Stomach (tissue), 19 donors: ENCODE measurements at places on chromosomes 3 and 15.

GRCh38 chr3:115281697-115282675 is 134.9 kb upstream of the ZBTB20 start:
- DNase-seq = no peak

- DNase-seq = no peak
Measured at GRCh38 chr3:69283496-69283895, 102.4 kb downstream of the FRMD4B start.

DNA sequence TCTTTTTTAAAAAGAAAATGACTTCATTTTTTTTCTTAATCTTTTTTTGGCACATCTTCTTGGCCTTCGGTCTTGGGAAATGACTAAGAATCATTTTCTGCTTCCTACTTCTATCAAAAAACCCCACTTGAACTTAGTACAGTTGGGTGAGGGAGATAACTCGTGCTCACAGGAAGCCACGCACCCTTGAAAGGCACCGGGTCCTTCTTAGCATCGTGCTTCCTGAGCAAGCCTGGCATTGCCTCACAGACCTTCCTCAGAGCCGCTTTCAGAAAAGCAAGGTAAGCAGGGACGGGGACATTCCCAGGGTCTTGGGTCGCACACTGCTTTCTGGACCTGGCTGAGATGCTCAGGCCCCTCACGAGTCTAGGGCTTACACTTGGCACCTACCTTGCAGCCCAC is at the start of gene CCR4:
TSS of gene CCR4 (plus strand) at position 235 of the 402 bp plus-strand sequence. CDS start 1,779 bp downstream, outside the sequence.
- no peak for DNase-seq

- no peak for DNase-seq
Measured at GRCh38 chr15:76328958-76329357, 7.6 kb upstream of the ISL2 start.

DNA sequence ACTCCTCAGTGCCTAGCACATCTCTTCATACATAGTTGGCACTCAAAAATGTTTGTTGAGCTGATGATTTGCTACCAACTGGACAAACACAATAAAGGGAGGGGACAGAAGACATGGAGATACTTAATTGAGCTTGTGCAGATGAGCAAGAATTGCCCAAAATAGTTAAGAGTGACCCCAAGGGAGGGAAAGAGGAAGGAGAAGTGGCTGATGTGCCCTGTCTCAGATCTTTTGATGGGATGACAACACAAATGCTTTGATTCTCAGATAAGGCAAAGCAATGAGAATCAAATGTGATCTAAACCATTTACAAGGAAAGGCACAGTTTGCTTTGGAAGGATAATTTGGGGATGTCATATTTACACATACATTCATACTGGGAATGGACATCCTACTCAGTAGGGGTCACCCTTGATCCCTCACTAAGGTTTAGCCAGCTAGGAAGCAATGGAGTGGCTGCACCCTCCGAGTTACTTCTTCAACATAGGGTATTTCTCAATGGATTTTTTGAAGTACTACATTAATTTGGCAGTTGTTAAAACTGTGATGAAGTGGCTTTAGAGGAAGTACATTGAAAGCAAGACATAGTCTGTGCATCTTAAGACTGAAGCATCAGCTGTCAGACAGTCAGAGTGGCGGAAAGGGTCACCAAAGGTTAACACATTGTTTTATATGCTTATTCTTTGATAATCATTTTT is 21.9 kb upstream of the SSR3 start:
- no peak for DNase-seq

- no peak for DNase-seq
Measured at GRCh38 chr3:36557021-36557707, 176.9 kb downstream of the STAC start.

GRCh38 chr3:58507356-58508078 is 15.6 kb downstream of the KCTD6 start:
- DNase-seq = no peak

GRCh38 chr3:192188218-192188835 is 539.0 kb downstream of the FGF12 start:
- peak; percentile 68 for DNase-seq

DNA sequence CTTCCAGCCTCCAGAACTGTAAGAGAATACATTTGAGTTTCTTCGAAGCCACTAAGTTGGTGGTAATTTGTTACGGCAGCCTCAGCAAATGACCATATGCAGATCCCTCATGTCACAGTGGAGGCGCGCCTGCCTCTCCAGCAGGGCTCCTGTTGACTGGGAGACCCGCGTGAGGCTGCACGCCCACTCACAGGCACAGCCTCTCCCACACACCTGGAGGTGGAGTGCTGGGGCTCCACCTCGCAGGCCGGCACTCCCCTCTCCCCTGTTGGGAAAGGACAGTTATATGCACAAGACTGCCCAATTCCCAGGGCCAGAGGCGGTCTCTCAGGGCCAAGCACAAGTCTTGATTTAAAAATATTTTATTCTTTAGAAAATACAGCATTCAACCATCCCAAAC is 2.8 kb upstream of the TLR9 start:
- DNase-seq = peak; percentile 3

GRCh38 chr3:39207361-39208186 is 15.2 kb upstream of the XIRP1 start:
- no peak for DNase-seq

GRCh38 chr15:88834211-88834812 is 31.1 kb downstream of the ACAN start:
- peak; percentile 64 for DNase-seq

DNA sequence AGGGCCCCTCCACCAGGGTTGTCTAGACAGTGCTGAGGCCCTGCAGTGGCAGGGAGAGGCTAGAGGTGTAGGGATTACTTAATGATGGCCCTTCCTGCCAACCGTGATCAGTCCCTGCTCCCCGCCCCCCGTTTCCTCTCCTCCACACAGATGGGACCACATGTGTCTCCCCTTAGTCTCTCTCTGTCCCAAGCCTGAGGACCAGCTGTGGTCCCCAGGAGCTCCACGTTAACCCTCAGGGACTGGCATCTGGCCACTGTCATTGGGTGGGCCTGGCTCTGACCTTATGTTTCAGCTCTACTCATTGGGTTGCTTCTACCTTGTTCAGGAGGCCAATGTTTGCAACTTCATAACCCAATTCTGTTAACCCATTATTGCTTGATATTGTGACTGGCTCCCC is 6.0 kb upstream of the ALPK3 start:
- no peak for DNase-seq

- no peak for DNase-seq
Measured at GRCh38 chr3:169604568-169604967, 58.9 kb downstream of the MECOM start.

DNA sequence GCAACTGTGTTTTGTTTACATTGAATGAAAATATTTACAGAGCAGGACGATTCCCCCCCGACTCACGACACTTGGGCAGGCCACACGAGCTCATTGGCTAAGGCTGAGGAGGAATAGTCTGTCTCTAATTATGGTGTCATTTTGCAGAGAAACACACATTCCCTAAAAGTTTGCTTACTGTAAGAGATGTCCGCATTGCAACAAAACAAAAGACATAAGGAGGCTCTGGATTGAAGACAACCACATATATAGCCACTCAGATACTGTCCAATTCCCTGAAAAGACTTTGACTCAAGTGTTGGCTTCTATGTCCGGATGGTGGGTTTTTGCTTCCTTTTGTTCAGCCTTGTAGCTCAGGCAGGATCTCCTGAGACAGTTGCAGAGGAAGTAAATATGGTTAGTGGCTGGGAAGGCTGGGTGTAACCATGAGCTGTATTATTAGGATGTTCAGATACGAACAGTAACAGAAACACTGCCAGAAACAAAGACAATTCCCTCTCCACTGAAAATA is 170.4 kb downstream of the KLHL25 start:
- no peak for DNase-seq

- DNase-seq = peak; percentile 4
Measured at GRCh38 chr15:45943240-45943639, 308.4 kb downstream of the SQOR start.

DNA sequence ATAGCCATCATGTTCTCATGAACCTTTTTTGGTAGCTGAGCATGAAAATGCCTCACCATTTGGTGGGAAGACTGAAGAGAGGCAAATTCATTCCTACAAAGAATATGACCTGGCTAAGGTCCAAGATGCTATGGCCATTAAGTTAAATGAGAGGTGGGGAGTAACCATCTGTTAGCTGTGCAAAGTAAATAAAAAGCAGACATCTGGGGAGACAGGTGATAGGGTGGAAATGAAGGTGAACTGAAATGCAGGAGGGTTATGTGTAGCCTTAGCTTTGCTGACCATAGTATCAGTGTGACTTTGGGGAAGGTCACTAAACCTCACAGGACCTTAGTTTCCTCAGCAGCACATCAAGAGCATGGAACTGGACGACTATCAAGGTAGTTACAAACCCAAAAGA is 111.0 kb upstream of the STRIT1 start:
- no peak for DNase-seq

GRCh38 chr3:113431811-113432210 is 9.5 kb downstream of the CFAP44 start:
- no peak for DNase-seq

- no peak for DNase-seq
Measured at GRCh38 chr3:56061279-56061626, 407.0 kb downstream of the ERC2 start.

DNA sequence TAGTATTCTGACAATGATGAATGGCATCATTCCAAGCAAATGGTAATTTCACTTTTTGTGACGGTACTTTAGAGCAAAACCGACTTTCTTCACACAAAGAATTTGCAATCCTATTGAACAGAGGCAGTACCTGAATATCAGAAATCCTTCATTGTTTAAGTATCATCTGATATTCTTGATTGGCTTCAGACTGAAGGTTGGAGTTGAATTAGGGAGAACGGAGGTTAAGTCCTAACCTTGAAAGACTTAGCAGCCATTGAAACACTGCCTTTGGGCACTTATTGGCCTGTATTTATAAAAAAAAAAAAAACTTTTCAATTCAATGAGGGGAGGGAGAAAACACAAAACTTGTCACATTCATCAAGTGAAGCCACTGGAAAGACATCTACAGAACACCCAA is 89.0 kb downstream of the MECOM start:
- DNase-seq = no peak

DNA sequence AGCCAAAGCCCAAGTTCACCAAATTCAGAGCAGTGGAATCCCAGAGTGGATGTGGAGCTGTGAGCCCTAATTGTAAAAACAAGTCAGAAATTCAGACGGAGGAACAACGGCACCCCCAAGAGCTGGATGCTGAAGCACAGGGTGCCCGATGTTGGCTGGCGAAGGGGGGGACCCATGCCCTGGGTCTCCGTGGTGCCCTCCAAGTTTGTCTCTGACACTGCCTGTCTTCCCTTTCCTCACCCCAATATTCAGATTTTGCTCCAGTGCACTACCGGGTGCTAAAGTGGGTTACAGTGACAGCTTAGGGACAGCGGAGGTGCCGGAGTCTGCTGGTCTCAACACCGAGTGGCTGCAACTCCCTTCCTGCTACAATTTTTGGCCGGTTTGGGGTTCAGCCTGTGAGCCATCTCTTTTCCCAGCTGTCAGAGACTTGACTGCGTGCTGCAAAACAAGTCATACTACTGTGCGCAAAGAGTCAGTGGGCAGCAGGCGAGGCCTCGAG is 6.6 kb downstream of the GRIP2 start:
- DNase-seq = no peak

DNA sequence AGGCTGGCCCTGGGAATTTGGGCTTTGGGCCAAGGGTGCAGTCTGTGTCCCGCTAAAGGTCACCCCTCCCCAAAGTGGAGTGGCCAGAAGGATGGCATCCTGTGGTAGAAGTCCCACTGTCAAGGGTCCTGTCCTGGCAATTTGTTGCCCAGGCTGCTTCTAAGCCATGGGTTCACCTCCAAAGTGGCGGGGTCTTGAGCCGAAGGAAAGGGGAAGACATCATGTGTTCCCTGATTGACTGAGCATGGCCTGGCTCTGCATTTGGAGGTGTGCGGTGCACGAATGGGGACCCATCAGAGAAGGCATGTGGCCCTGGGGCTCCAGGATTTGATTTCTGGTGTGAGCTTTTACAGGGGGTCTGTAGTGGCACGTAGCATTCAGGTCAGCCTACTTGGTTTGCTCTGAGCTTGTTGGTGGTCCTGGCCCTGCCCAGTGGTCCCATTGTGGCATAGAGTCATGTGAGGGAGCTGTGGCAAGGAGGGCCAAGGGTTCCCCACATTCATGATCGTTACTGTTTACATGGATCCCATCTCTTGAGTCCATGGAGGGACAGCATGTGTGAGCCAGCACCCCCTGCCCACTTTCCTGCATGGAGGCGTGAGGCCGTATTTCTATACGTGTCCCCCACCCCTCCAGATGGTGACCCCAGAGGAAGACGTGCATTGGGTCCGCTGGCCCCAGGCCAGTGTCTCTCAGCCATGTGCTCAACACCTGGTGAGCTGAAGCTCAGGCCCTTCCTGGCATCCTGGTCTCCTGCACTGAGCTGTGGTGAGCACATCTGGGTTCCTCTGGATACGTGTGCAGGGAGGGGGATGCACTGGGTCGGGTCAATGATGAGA is 225.1 kb downstream of the SNRPN start:
- DNase-seq = no peak

- DNase-seq = no peak
Measured at GRCh38 chr3:72947715-72948490, 48.7 kb upstream of the PPP4R2 start.

- no peak for DNase-seq
Measured at GRCh38 chr3:48877671-48878070, 21.0 kb downstream of the SLC25A20 start.

DNA sequence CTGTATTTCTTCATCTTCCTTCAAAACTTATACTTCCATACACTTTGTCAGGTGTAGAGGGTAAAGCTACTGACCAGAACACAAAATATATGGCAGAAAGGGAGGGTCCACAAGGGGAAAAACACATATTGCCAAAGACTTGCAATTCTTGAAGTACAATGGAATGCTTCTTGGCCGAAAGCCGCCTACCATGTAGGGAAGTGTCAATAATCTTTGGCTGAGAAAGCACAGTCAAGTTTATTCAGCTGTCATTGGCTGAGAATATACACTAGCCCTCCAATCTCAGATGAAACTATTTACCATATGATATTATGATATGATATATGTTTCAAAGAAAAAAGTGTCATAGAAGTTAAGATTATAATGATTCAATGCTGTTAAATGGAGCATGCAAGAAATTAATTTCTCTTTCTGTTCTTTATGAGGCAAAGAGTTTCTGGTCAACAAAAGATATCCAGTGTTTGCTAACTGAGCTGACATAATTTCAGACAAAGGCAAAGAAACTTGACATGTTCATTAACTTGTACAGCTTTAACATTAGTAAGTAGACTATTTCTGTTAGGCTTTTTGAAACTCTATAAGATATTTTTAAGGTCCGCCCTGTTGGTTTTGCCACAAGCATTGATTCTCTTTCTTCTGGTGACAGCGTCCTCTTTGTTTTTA is 89.0 kb upstream of the LPP start:
- DNase-seq = peak; percentile 79

DNA sequence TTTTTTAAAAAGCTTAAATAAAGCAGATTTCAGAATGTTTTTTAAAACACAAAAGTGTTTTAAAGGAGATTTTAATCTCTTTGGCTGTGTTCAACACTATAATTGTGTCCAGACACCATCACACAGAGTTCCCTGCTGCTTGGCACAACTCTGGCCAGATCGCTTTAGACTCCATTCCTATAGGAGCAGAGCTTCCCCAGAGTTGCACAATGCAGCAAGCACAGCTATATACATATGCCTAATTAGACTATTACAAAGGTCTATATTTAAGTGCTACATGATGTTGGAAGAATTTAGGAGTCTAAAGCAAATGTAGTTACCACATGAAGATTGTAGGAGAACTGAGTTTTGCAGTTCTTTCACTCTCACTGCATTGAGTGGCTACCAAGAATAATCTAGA is 11.2 kb downstream of the SLC9A9 start:
- DNase-seq = no peak
